ENCODE measurements at places on chromosomes 1 and 21.

DNA sequence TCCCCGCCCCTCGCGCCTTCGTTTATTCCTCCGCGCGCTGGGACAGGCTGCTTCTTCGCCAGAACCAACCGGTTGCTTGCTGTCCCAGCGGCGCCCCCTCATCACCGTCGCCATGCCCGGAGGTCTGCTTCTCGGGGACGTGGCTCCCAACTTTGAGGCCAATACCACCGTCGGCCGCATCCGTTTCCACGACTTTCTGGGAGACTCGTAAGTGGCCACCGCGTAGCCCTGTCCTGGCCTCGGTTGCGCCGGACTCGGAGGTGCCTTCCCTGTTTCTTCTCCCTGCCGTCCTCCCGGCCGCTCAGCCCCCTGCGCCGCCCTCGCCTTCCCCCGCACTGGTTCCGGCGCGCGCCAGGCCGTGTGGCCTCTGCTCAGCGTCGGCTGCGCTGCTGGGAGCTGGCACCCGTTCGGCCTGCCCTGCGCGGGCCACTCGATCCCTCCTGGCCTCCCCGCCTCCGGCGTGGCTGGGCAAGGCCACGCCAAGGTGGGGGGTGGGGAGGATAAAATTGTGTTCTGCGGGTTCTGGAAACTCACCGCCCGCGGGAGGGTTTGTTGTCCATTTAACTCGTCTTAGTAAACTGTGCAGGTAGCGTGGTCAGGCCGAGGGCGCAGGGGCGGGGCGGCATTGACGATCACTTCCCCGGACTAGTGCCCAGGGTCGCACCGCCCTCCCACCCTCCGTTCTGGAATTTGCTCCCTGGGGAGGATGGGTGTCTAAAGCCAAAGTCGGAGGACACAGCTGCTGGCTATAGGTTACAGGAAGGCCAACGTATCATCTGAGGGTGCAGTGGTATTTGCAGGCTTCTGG, at the start of gene PRDX6:
Gene PRDX6, plus strand, starts transcription at position 50 of the 808 bp plus-strand sequence. Its CDS starts 63 bp downstream, at position 113.
- peak; percentile 85 for DNase-seq

GRCh38 chr21:44531606-44532564, 8.1 kb downstream of the KRTAP10-1 start:
- no peak for DNase-seq

GRCh38 chr1:199247891-199248290, 609.1 kb downstream of the PTPRC start:
- no peak for DNase-seq

DNA sequence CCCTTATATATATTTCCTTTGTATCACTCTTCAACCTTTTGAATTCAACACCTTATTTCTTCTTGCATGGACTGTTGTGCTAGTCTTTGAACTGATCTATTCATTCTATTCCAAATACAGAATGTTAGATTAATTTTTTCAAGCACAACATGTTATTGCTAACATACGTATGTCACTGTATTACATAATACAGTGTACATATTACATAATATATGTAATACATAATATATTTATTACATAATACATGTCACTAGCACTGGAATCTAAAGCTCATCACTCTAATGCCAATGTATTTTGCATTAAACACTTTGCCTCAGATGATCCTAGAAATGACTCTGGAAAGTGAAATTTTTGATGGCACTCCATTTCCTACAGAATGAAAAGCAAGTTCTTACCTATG, 59.8 kb downstream of the LRRC8D start:
- no peak for DNase-seq

GRCh38 chr1:26275580-26276431, 4.1 kb upstream of the SH3BGRL3 start:
- DNase-seq = peak; percentile 96

- DNase-seq = peak; percentile 44
Observed at GRCh38 chr1:180611016-180611930, 20.5 kb upstream of the XPR1 start.

DNA sequence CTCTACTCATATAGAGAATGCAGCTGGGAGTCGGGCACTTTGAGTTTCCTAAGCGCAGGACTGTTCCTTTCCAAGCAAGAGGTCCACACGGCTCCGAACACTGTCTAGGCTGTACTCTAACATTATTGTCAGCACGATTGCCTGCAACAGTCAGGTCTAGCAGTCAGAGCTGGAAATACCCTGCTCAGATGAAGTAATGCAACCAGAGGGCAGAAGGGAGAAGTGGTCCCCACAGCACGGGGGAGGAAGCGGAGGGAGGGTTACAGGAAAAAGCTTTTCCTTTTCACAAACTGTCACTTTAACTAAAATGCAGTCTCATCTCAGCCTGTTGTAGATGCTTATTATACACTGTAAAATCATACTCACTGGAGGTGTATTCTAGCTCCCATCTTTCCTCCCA, 98.9 kb upstream of the SLC44A3 start:
- no peak for DNase-seq

DNA sequence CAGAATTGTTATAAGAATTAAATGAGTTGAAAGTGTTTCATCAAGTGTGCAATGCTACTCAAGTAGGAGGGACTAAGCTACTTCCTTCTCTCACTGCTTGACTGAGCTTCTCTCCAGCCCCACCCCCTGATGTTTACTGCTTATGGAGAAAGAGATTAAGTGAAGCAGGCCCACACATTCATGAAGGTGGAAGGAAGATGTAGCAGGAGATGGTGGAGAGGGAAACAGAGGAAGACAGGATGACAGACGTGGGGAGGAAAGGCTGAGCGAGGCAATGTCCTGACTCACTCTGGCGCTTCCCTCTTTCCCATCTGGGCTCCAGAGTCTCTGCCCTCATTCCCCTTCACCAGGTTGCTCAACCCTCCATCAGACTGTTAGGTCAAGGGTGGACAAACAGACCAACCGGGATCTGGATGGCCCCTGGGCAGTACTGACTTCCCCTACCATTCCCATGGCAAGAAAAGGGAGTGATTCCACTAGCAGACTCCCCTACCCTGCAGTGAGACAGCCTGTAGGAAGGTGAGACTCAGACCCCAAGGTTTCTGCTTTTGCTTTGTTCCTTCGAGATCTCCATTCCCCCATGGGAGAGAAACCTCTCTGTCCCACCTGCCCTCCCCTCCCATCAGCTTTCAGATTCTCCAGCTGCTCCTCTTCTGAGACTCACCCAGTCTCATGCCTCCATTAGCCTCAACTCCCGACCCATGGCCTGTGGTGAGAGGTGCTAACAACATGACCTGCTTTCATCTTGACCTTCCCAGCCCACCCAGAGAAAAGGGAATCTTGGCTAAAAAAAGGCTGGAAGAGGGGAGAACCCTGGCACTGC, 3.1 kb upstream of the ARHGEF2 start:
- peak; percentile 35 for DNase-seq

DNA sequence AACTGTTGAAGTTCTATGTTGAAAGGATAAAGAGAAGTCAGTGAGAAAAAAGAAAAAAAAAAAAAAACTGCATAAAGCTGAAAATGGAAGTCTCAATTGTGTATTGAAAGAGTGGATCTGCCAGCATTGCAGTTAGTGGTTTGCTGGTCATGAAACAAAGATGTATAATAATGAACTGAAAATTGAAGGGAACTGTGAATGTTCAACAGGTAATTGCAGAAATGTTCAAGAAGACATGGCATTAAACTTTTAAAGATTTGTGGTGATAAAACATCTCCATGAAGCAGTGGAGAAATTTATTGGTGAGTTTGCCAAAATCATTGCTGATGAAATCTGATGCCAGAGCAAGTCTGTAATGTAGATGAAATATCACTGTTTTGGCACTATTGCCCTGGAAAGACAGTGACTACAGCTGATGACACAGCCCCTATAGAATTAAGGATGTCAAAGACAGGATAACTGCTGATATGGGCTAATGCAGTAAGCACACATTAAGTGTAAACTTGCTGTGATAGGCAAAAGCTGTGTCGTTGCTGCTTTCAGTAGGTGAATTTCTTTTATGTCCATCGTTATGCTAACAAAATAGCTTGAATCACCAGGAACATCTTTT, 71.0 kb downstream of the RD3 start:
- no peak for DNase-seq

DNA sequence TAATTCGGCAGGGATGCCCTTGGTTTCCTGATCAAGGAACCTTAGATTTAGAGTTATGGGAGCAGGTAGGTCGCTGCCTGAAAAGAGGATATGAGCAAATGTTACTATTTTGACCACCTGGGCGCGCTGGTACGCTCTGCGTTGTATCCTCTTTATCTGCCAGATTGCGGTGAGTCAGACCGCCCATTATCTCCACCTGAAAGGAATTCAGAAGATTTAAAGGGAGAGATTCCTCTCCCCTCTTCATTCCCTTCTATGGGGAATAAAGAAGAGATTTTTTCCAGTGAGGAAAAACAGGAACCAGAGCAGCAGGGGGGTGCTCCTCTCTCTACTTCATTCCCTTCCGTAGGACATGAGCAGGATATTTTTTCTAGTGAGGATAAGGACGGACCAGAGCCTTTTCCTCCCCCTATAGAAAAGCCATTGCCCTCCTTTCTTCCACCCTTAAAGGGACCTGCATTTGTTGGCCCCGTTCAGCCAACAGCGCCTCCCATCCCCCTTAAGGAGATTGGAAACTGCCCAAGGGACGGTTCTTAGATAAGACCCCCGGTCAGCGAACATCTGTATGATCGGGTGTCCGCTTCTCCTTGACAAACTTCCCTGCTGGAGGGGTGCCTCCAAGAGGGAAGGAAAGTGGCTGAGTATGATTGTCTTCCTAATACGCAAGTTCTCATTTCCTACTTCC, 34.1 kb downstream of the CLCA1 start:
- peak; percentile 81 for DNase-seq

- DNase-seq = peak; percentile 89
Observed at GRCh38 chr21:34592120-34592955, 22.6 kb downstream of the RCAN1 start.

- DNase-seq = no peak
Observed at GRCh38 chr21:15446223-15446622, 283.6 kb upstream of the USP25 start.

DNA sequence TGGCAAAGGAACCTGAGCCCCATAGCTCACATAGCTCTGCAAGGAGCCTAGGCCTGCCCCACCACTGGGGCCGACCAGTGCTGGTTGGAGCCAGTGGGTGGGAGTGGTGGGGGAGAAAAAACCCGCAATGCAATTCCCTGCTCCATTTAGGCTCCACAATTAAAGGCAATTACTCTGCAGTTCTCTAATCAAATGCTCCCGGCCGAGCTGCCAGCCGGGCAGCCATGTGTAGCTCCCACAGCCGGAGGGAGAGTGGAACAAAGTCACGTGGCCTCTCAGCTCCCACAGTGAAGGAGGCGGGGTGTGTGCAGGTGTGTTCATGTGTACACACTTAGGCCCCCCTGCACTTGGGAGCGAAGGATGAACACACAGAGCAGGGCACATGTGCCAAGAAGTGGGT, 81.6 kb downstream of the KIRREL1 start:
- no peak for DNase-seq

DNA sequence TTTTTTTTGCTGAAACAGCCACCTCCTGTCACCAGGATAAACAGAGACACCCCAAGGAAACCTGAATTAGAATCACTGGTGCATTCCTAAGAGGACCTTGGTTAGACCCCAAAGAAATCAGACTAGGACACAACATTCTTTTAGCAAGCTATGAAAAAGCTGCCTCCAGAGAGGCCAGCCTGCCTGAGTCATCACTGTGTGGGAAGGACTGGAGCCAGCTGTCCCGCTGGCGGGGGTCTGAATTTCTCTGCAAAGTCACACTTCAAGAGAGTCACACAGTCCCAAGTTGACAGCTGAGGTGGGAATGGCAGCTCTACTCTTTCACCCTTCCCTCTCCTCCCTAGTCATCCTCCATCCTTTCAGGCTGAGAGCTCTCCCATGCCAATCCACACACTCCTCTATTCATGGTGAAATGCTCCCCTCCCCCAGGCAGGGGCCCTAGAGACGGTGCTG, 405.0 kb upstream of the POU3F1 start:
- peak; percentile 58 for DNase-seq

- DNase-seq = peak; percentile 91
Observed at GRCh38 chr21:38903690-38904139, 98.0 kb downstream of the ETS2 start.

- no peak for DNase-seq
Observed at GRCh38 chr1:15973772-15974171, 2.1 kb downstream of the ZBTB17 start.

DNA sequence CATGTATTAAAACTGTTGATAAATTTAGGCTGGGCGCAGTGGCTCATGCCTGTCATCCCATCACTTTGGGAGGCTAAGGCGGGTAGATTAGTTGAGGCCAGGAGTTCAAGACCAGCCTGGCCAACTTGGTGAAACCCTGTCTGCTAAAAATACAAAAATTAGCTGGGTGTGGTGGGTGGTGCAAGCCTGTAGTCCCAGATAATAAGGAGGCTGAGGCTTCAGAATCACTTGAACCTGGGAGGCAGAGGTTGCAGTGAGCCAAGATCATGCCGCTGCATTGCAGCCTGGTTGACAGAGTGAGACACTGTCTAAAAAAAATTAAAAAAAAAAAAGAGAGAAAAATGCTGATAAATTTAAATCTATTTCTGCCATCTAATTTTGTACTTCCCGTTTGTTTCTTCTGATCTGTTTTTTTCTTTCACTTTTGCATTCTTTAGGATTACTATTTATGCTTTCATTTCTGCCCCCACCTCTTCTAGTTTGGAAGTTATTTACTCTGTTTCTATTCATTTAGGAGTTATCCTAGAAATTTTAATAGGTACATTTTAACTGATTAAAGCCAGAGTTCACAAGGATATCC, 3.2 kb upstream of the DENND1B start:
- DNase-seq = no peak

DNA sequence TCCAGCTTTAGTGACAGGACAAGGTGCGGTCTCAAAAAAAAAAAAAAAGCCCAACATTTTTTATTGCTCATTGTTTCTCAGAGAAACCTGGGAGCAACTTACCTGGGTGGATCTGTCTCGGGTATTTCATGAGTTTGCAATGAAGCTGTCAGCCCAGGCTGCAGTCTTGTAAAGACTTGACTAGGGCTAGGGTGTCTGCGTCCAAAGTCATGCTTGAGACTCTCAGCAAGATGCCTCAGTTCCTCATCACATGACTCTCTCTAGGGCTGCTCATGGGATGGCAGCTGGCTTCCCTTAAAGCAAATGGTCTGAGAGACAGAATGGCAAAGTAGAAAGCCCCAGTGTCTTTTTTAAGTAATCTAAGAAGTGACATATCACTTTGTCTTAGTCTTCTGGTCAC, 8.1 kb downstream of the GABPA start:
- no peak for DNase-seq

GRCh38 chr1:210428696-210429095, 100.0 kb downstream of the HHAT start:
- DNase-seq = no peak

- peak; percentile 56 for DNase-seq
Observed at GRCh38 chr1:88519156-88519555, 164.9 kb upstream of the PKN2 start.

DNA sequence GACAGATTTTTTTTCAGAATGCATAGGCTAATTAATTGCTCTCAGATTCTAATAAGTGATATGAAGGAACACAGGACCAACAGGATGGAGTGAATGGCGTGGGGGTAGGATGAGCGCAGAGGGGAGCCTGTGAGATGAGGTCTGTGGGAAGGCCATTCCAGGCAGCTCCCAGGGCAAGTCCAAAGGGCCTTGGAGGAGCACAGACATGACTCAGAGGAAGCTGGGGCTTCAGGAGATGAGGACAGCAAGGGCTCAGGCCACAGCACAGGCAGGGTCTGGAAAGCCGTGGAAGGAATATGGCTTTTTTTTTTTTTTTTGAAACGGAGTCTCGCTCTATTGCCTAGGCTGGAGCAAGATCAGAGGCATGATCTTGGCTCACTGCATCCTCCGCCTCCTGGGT, 35.1 kb downstream of the FMN2 start:
- no peak for DNase-seq

GRCh38 chr1:109918671-109919070, 8.0 kb downstream of the CSF1 start:
- DNase-seq = no peak

- peak; percentile 11 for DNase-seq
Observed at GRCh38 chr1:231508941-231509340, 19.5 kb upstream of the TSNAX start.
